ENCODE measurements at places on chromosomes 12 and 14. TPM values are rescaled to one million over a fixed set of nuclear protein-coding genes. Genes with fewer than 3 reads are reported as not detected.

SPIC gene
- not detected for total RNA-seq

DAO gene
- total RNA-seq: not detected

CKAP4 gene
- total RNA-seq: 0.45 TPM

CDK17 gene
- 24.6 TPM for total RNA-seq

PTGDR gene
- total RNA-seq: not detected

DBX2 gene
- not detected for total RNA-seq

VASH1 gene
- 0.27 TPM for total RNA-seq

CIROP gene
- total RNA-seq: not detected

COA8 gene
- 35.5 TPM for total RNA-seq

PTGER2 gene
- not detected for total RNA-seq

APOF gene
- 0.09 TPM for total RNA-seq

NUBPL gene
- total RNA-seq: 5.5 TPM

SLC6A15 gene
- total RNA-seq: not detected

CD4 gene
- total RNA-seq: 0.27 TPM

KCNH3 gene
- total RNA-seq: 0.29 TPM

CLEC2A gene
- not detected for total RNA-seq

GLI1 gene
- 3.7 TPM for total RNA-seq

Data from K562 (cell line).